ENCODE measurements at places on chromosomes 3 and 15.

- no peak for DNase-seq
Measured at GRCh38 chr15:53962646-53963561, 15.3 kb upstream of the UNC13C start.

DNA sequence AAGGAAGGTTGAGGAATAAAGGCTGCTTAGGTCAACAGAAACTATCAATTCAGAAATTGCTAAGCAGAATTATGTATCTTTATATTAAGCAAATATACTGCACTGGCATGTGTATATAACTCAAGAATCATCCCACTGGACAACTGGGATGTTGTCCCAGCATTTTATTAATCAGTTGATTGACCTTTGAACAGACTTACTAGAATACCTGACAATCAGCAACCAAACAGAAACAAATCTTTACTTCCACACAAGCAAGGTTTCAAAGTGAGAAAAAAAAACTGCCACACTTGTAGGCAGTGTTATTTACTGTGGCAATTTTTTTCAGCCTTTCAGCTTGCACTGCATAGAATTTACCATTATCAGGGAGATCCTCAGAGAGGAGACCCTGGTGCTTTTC lies 218.8 kb downstream of the MAGI1 start:
- DNase-seq = no peak

GRCh38 chr3:167941234-167941995 lies 154.3 kb downstream of the GOLIM4 start:
- peak; percentile 46 for DNase-seq

- no peak for DNase-seq
Measured at GRCh38 chr3:194279101-194279500, 72.0 kb downstream of the CPN2 start.

DNA sequence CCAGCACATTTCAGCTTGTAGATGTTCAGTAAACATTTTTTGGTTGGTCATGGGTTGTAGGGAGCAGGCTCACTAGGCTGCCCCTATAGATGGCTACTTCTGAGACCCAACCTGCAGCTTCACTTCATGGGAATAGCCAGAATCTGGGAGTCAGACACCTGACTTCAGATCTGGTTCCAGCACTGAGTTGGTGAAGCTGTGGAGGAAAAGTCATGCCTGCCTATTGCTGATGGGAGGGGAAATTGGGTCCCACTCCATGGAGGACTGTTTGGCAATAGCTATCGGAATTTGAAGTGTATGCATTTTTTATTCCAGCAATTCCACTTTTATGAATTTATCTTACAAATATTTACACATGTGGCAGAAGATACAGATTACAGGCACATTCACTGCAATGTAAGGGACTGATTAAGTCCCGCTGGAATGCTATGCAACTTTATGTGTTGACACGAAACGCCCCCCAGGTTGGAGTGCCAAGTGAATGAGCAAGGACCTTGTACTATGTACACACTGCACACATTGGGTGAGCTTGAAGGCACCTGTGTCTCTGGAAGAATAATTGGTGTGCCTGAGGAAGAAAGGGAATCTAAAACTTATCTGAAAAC lies 7.8 kb upstream of the CCR1 start:
- no peak for DNase-seq

GRCh38 chr3:44427683-44428082 lies 49.8 kb downstream of the ZNF445 start:
- no peak for DNase-seq

GRCh38 chr15:85324202-85324601 lies 56.2 kb upstream of the AKAP13 start:
- no peak for DNase-seq

- no peak for DNase-seq
Measured at GRCh38 chr15:41581110-41581509, 22.1 kb downstream of the TYRO3 start.

DNA sequence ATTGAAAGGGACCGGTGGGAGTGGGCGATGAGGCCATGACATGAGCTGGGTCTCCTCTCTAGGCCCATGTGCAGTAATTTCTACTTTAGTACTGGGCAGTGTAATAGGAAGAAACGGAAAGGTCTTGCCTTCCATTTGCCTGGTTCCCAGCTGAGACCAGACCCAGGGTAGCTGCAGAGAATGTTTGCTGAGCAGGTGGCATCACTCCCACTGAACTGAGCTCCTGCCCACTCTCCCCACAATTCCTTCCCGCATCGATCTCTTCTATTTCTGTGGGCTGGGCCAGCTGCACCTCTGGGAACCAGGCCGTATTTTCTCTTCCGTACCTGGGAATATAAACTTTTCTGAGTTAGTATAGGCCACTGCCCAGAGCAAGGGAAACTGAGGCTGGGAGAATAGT lies 15.8 kb downstream of the ESYT3 start:
- no peak for DNase-seq

DNA sequence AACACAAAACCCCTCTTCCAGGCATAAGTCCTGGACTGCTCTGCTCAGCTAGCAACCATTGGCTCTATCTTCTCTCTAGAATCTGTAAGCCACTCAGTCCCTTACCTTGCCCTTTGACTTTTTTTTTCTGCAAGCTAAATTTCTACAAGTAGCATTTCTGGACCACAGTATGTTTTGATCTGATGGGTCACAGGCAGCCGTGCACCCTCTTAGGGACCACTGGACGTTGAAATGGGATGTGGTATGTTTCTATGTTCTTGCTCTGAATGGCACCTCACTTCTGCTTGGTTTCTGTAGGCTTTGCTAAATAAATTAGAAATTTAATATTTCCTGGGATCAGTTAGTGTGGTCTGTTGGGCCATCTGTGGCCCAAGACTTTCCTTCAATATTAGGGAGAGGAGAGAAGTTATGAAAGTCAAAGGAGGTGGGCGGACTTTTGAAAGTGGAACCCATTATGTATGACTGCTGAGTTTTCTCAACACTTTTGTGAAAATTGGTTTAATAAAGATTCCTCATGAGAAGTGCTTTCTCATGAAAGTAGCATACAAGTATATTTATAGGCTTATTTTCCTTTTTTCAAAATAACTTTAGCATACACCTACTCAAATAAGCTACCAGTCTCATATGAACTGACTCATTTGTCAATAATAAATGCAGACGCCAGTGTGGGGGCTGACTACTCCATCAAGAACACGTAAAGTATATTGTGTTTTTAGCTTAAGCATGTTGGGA lies 18.4 kb upstream of the TIPARP start:
- no peak for DNase-seq

DNA sequence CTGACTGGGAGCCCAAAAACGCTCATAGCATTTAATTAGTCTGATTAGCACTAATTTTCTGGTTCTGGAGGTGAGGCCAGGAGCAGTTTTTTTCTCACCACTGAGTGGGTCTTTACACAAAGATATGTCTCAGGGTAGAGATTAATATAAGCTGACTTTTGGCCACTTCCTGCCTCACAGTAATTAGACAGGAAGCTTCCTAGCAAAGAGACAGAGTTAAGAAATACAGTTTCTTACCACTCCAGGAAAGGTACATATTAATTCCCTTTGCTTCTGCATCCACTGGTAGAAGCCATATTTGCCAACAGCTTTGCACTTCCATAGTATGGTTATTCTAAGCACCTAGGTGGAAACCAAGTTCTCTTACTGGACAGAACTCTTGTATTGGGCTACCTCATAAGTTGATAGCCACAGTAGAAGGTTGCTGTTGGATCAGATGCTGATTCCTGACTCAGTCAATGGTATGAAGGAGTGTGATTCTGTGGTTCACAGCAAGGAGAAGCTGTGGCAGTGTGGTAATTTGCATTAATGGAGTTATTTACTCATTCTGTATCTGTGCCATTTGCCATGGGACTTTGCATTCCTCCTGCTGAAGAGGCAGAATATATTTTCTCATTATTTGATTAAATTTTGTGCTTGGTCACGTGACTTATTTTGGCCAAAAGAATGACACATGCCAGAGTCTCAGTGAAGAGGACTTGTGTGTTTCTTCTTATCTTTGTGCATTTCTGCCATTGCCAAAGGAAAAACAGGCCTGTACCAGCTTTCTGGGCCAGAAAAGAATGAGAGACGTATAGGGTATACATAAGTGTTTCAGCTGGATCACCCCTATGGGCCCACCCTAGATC lies 17.5 kb upstream of the ZBTB20 start:
- no peak for DNase-seq

- DNase-seq = no peak
Measured at GRCh38 chr3:69535613-69536012, 149.7 kb upstream of the FRMD4B start.

- no peak for DNase-seq
Measured at GRCh38 chr3:16663854-16664712, 58.9 kb upstream of the DAZL start.

- no peak for DNase-seq
Measured at GRCh38 chr15:49731187-49732099, 110.6 kb downstream of the DTWD1 start.

DNA sequence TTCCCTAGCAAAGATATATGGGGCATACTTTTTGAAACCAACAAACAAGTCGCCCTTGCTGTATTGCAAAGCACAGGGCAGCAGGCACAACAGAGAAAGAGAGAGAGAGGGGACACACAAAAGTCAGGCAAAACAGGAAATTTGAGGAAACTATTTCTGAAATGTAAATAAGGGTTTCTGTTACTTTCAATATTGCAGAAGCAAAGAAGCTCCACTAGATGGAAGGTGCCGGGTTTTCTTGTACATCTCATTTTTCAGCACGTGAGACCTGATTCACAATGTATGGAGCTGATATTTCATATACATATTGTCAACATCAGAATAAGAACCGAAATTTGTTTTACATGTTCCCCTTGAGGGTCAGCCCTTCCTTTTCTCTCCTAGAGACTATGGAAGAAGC lies 127.4 kb downstream of the FOXP1 start:
- DNase-seq = no peak

- DNase-seq = no peak
Measured at GRCh38 chr3:126108676-126109050, 24.7 kb upstream of the SLC41A3 start.

DNA sequence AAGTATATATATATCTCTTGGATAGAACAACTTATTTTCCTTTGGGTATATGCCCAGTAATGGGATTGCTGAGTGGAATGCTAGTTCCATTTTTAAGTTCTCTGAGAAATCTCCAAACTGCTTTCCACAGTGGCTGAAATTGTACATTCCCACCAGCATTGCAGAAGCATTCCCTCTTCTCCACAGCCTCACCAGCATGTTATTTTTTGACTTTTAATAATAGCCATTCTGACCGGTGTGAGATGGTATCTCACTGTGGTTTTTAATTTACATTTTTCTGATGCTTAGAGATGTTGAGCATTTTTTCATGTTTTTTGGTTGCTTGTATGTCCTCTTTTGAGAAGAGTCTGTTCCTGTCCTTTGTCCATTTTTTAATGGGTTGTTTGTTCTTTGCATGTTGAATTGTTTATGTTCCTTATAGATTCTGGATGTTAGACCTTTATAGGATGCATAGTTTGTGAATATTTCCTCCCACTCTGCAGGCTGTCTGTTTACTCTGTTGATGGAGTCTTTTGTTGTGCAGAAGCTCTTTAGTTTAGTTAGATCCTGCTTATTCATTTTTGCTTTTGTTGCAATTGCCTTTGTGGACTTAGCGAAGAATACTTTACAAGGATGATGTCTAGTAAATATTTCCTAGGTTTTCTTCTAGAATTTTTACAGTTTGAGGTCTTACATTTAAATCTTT lies 82.7 kb upstream of the NR2F2 start:
- no peak for DNase-seq

GRCh38 chr15:51335538-51336410 lies 2.6 kb downstream of the CYP19A1 start:
- DNase-seq = peak; percentile 72
